ENCODE measurements at places on chromosomes 5 and 9.

DNA sequence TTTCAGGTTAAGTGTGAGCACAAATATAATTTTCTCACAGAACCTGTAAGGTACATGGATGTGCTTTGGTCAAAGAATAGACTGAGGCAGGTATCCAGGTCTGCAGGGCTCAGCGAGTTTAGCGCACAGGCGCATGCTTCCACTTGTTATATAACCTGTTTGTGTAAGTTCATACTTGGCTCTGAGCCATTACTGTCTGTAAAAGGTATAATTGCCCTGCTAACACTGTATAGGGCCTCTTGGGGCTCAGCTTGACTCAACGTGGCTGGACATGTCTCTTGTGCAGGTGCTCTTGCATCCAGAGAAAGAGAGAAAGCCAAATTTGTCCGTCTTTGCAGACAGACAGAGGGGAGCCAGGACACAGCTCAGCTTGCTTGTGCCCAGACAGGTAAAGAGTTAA is 759.6 kb downstream of the MTRR start:
- DNase-seq: peak; percentile 47

DNA sequence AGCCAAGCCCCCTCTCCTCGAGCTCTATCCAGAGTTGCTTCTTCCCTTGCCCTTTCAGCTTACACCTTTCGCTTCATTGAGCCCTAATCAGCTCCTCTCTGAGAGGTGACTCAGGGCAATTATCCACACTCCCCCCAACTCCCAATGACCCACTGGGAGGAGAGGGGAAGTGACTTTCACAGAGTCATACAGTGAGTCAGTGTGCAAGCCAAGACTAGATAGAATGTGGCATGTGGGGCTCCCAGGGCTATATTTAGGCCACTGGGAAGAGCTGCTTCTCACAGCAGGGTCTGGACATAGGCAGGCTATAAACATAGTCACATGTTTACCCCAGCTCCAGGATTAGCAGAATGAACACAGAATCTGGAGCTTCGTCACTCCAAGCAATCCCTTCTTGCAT is 57.4 kb downstream of the NRG2 start:
- DNase-seq: peak; percentile 89

DNA sequence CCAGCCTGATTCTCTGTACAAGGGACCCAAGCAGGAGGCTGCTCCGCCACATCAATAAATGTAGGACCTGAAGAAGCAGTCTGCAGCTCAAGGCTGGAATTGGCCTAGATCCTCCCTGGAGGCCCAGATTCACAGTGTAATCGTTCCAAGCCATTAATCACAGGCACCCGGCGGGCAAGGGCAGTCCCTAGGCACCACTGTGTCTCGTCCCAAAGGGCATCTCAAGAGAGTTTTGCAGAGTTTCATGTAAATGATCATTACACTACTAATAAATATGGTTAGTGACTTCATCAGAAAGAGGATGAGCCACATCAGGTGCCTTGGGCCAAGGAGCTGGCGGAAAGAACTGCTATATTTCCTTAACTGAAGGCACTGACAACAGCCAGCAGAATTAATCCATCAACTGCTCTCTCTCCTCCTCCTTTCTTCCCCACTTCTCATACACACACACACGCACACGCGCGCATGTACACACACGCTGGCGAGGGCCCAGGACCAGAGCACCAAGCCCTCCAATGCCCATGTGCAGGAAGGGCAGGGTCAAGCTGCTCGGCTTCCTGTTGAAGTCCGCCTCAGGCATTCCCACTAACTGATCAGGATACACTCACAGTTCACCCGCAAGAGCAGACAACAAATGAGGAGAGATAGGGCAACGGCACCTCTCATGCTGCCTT is 33.9 kb downstream of the GNAQ start:
- no peak for DNase-seq

DNA sequence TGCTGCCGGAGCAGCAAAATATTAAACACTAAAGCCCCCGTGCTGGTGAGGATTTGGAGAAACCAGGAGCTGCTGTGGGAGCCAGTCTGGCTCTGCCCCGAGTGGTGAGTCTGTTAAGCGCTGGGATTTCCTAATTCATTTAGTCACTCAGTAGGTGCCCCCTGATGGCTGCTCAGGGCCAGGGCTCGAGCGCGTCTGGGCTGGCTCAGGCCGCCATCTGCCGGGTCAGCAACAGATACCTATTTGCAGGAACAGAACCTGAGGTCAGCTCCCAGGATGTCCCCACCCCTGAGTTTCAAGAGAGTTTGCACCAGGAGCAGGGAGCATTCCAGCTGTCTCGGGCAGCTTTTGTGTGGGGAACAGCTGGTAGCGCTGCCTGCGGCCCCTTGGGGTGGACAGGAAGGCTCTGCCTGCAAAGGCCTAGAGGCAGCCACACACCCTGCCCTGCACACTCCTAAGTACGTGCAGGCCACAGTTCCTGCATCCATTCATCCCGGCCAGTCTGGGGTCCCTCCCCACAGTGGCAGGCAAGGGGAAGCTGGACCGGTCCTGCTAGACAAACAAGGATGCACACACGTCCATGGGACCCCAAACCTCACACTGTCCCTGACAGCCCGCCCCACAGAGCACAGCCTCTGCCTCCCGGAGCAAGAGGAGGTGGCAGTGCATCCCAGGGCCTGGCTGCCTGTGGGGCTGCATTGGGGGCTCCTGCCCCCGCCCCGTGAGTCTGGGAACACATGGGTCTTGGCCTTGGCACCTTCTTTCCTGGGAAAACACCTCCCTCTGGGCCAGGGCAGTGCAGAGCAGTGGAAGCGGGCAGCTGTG is 83.7 kb downstream of the ADAMTS2 start:
- DNase-seq: peak; percentile 59

- peak; percentile 24 for DNase-seq
These were observed 152.8 kb upstream of the DAP start for GRCh38 chr5:10913841-10914240.

- DNase-seq: no peak
These were observed 287.6 kb upstream of the MSX2 start for GRCh38 chr5:174436750-174437149.

DNA sequence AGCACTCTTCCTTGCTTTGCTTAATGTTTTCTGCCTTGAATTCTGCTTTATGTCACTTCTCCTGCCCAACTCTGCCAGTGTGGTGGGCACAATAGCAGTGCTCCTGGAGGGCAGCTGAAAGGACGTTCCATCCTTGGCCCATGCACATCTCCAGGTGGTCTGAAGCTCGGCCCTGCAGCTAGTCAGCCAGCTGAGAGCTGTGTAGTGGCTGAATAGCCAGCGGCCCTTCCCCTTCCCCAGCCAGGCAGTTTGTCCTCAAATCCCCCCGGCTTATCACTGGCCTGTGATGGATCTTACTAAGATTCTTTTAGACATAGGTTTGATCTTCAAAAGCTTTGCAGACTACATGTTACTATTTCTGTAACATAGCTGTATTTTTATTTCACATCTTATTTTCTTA is 42.7 kb upstream of the ANGPTL2 start:
- DNase-seq: no peak

- DNase-seq: no peak
These were observed 67.1 kb upstream of the SSBP2 start for GRCh38 chr5:81817980-81818379.

- DNase-seq: peak; percentile 49
These were observed 205.0 kb upstream of the IER5L start for GRCh38 chr9:129383019-129383560.

DNA sequence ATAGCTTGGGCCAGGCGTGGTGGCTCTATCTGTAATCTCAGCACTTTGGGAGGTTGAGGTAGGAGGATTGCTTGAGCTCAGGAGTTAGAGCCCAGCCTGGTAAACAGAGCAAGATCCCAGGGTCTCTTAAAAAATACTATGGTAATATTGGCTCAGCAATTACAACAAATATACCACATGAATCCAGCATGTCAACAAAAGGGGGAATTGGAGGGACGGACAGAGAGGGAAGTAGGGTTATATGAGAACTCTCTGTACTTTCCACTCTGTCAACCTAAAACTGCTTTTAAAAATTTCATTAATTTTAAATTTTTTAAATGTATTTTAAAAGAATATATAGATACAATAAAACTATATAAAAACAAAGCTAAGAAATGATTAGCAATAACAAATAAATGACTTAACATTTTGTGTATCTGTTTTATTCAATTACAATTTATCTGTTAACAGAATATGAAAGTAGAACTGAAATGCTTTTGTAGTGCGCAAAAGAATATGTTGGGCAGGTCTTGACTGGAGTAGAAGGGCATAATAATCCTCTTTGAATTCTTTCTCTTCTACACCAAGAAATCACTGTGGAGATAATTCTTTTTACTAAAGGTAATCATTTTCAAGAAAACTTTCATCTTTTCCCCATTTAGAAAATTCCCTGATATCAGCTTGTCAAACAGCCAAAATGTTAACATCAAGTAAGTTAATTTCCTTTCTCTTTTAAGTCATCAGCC is 12.9 kb upstream of the CDC42SE2 start:
- DNase-seq: no peak

GRCh38 chr9:34338665-34339385 is 9.5 kb downstream of the NUDT2 start:
- peak; percentile 90 for DNase-seq

GRCh38 chr5:179127136-179128040 is 67.2 kb downstream of the ZNF354C start:
- no peak for DNase-seq

- no peak for DNase-seq
These were observed 26.5 kb upstream of the ADRB2 start for GRCh38 chr5:148799737-148800527.

DNA sequence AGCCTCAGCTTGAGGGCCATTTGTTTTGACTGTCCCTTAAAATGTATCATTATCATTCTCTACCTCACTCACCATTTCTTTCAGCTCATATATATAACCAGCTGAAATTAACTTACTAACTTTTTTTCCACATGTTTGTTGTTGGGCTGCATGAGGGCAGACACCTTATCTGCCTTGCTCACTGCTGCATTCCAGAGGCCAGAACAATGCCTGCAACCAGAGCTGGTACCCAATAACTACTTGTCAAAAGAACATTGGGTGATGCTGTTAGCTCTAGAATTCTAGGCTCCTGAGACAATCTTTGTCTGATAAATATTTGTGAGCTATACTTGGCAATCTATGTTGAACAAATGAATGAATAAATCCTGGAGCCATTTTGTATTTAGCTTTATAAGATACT is 68.3 kb downstream of the HTR4 start:
- no peak for DNase-seq

- DNase-seq: no peak
These were observed 8.6 kb upstream of the ZNF169 start for GRCh38 chr9:94250456-94250855.

- no peak for DNase-seq
These were observed 1.6 kb downstream of the ORM1 start for GRCh38 chr9:114324492-114324891.

- DNase-seq: no peak
These were observed 15.3 kb downstream of the PLPP7 start for GRCh38 chr9:131304676-131305355.

DNA sequence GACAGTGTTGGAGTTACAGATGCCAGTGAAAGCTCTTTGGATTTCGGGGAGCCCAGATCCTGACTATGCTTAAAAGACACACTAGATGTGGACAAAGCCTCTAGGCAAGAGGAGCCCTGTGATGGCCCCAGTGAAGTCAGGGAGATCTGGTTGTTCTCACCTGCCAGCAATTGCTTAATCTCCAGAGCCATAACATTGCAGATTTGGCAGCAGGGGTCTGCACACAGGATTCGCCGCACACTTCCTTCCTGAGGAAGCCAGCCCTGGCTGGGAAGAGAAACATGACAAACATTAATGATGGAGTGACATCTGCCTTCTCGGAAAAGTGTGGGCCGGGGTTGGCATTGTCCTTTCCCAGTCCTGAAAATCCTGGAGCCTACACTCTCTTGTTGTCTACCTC is 65.2 kb upstream of the PHF24 start:
- DNase-seq: no peak

GRCh38 chr5:43207601-43208000 is 15.6 kb downstream of the NIM1K start:
- DNase-seq: no peak
